ENCODE measurements at places on chromosomes 12 and 14.

DNA sequence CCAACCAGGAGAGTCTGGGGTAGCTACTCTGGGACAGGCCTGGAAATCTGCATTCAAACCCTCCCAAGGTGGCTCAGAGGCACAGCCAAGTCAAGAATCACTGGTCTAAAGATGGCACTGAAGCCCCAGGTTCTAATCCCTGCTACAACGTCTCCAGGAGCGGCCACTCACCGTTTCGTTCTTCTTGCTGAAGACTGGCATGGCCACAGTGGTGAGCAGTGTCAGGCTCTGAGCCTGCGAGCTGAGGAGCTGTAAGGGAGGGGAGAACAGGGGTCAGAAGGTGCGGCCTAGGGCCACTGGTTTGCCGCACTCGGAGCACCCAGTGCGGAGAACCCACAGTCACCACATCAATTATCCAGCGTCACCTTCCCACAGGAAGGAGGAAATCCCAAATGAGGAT is 38.8 kb downstream of the CACNA2D4 start:
- no peak for DNase-seq

DNA sequence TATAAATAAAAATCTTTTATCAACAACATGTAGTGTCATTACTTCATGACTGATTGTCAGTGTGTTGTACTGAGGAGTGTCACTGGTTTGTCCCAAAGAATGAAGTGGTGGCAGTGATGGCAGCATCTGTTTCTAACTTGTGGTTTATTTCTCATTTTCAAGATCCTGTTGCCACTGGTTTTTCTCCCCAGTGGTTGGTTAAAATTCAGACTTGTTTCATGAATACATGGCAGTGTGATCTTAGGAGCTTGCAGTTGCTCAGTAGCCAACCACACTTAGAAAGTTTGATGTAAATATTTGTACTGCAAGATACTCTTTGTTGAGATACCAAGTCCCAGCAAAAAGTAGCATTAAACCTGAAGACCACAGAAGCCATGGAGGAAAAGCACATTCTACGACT is 69.8 kb downstream of the PLEKHA5 start:
- DNase-seq: no peak

DNA sequence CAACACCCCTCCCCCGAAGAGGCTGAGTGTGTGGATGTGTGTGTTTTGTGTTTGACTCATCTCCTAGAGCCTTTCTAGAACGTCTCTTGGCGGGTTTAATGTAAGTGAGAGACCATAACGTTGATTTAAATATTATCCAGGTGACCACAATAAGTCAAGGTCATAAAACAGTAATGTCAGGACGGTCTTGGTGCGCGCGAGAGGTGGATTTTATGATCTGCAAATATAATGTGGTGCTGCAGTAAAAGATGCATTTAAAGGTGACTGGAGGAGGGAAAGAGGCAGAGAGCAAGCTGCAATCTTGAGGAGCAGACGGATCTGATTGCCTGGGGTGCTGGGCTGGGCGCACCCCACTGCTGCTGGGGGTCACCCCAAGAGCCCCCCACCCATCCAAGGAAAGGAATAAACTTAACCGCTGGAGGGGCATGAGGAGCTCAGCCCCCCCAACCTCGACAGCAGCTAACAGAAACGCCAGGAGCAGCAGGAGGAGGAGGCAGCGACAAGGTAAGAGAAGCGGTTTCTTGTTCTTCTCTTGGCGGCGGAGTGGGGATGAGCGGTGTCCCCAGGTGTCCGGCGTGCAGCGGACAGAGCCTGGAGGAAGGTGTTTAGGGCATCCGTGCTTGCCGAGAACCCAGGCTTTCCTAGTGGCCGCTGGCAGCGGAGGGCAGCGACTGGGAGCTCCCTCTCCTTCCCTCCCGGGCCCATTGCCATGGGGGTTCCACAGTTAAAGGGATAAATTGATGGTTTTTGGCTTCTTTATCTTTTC is 5.5 kb downstream of the HOXC10 start:
- no peak for DNase-seq

DNA sequence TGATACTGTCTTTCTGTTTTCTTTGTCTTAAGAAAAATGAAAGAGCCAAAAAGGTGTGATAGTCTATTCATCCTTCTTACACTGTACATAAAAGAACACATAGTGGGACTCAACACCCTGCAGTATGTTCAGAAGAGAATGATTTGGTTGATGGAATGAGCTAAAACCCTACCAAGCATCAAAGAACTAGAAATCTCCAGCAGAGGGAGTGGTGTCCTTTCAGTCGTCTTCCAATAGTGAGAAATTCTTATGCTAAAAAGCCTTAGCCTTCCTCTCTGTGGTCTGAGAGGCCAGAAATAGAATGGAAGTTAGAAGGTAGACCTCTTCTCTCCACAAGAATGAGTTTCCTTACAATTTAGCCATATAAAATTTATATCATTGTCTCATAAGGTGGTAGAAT is 393.4 kb upstream of the SEL1L start:
- no peak for DNase-seq

- no peak for DNase-seq
These were observed 466.0 kb downstream of the RAD51B start for GRCh38 chr14:68285421-68286179.

Measured in BJ (cell line).